ENCODE measurements at places on chromosomes 5 and 9.

DNA sequence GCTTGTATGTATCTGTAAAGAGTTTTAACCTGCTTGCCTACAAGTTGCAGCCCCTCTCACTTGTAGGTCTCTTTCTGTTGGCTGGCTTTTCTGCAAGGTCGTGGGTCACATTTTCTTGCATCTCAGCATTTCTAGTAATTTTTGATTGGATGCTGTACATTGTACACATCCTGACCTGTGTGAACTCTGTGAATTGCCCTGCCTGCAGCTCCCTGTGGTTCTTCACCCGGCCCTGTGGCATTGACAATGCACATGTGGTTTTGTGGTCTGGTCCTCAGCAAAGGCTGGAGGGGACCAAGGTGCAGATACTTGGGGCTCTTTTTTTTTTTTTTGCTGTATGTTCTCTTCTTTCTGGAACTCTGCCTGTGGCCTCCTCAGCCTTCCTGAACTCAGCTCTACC, 53.6 kb downstream of the WNK2 start:
- DNase-seq: no peak

DNA sequence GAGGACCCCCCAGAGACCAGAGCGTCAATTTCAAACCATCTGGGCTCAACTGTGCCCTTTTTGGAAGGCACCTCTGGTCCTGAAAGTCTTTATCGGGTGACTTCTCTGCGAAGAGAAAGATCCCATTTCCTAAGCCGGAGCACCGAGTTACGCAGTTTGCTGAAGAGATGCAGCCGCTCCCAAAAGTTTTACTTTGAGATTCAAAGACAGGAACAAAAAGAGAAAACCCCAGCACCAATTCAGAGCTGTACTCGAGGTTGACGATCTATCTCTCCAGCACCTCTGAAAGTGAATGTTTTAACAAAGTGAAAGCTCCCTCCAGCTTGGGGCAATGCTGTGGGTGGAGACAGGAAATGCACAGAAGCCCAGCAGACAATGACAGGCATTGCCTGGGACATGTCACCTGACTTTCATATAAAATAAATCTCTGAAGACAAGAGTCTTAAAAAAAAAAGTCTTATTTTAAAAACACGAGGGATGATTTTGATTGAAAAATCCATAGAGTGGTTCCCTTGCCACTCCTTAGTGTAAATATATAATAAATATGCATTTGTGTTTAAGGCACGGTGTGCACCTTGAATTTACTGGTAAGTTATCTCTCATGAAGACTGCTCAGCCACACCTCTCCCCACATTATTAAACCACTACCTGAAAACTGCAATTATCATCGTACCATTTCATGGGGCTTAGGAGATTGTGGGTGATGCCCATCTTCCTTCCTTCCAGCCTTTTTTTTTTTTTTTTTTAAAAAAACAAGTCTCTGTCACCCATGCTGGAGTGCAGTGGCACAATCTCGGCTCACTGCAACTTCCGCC, 79.9 kb downstream of the FNBP1 start:
- peak; percentile 55 for DNase-seq

GRCh38 chr5:149750596-149750995, 20.5 kb downstream of the PPARGC1B start:
- DNase-seq: no peak

DNA sequence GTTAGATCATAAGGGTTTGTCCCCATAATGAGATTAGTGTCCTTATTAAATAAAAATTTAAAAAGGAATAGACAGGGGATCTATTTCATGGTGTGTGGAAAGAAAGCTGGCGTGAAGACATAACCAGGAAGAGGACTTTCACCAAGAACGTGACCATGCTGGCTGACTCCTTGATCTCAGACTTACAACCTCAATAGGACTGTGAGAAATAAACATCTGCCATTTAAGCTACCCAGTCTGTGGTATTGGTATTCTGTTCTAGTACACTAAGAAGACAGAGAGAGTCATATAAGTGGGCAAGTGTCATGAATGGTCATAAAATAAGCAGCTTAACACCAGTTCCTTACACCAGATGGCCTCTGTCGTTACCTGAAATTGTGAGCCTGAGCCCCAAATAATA, 259.4 kb upstream of the CCNG1 start:
- no peak for DNase-seq

GRCh38 chr5:73039082-73039481, 81.3 kb upstream of the TMEM171 start:
- DNase-seq: no peak

- no peak for DNase-seq
Observed at GRCh38 chr5:149235841-149236240, 35.8 kb upstream of the AFAP1L1 start.

- no peak for DNase-seq
Observed at GRCh38 chr5:10446490-10446889, 4.8 kb downstream of the ROPN1L start.

DNA sequence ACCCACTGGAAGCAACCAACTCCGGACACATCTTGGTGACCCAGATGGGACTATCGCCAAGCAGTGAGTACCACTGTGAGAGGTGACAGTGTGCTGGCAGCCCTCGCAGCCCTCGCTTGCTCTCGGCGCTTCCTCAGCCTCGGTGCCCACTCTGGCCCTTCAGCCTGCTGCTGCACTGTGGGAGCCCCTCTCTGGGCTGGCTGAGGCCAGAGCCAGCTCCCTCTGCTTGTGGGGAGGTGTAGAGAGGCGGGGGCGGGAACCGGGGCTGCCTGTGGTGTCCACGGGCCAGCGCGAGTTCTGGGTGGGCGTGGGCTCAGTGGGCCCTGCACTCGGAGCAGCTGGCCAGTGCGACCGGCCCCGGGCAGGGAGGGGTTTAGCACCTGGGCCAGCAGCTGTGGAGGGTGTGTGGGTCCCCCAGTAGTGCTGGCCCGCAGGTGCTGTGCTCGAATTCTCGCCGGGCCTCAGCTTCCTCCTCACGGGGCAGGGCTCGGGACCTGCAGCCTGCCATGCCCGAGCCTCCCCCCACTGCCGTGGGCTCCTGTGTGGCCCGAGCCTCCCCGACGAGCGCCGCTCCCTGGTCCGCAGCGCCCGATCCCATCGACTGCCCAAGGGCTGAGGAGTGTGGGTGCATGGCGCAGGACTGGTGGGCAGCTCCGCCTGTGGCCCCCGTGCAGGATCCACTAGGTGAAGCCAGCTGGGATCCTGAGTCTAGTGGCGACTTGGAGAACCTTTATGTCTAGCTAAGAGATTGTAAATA, 78.5 kb upstream of the PLPP1 start:
- no peak for DNase-seq

DNA sequence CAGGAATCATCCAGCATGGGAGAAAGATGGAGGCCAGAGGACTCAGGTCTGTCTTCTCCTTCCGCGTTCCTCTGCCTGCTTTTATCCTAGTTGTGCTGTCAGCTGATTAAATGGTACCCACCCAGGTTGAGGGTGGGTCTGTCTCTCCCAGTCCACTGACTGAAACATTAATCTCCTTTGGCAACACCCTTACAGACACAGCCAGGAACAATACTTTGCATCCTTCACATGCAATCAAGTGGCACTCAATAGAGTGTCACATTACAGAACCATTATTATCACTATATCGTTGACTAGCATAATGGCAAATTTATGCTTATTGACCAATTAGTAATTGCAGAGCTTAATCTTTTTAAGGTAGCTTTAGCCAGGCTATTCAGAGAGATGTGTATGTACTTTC, 64.8 kb downstream of the UNC13B start:
- DNase-seq: no peak

GRCh38 chr9:98154678-98155077, 35.7 kb upstream of the TRIM14 start:
- DNase-seq: no peak

GRCh38 chr5:59246882-59247281, 646.6 kb downstream of the PDE4D start:
- no peak for DNase-seq

DNA sequence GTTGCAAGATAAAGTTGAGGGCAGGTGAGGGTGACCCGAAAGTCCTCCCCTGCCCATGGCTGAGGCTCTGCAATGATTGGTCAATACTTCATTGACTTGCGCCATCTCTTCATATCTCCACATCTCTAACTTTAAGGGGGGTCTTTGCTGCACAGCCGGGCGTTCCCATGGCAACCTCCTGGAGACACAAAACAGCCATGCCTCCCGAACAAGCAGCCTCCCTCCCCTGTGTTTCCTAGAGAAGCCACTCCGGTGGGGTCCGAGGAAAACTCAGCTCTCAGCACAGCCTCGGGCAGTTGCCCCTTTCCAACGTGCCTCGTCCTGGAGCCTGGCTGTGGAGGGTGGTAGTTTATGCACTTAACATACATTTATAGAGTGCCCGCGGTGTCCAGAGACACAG, 57.5 kb downstream of the TSPAN17 start:
- no peak for DNase-seq

- DNase-seq: no peak
Observed at GRCh38 chr5:123125962-123126732, 37.1 kb downstream of the PRDM6 start.

DNA sequence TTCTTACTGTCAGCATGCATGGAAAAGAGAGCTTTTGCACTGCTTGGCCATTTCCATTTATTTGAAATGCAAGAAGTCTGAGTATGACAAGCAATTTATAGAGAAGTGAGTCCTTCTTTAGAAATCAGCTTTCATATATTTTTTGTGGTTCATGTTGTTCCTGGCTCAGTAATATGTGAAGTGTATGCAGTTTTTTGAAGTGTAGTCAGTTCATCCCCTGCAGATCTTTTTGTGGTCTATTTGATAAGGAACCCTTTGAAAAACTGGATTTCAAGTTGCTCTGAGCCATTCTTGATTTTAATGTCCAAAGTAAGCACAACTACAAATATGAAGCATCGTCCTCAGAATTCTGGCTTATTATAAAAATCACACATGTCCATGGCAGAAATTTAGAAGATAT, 294.1 kb upstream of the SMC2 start:
- DNase-seq: no peak

DNA sequence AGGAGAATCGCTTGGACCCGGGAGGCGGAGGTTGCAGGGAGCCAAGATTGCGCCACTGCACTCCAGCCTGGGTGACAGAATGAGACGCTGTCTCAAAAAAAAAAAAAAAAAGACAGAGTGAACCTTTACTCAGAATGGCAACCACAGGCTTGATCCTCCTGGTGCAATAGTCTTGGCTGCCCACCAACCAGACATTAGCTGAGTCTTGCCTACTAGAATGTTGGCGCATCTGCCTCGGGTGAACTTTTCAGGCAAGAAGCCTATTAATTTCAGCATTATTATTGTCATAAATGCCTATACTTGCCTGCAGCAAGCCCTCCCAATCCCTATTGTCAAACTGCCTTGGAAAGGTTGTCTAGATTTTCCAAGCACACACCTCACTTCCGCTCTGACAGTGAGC, 4.2 kb downstream of the SERINC5 start:
- no peak for DNase-seq

- no peak for DNase-seq
Observed at GRCh38 chr9:95992536-95992935, 117.0 kb downstream of the ERCC6L2 start.

- no peak for DNase-seq
Observed at GRCh38 chr9:130741831-130742449, 48.4 kb downstream of the EXOSC2 start.

Measured in activated T-cell treated with anti-CD3 and anti-CD28 coated beads for 1 hour (primary cell).